ENCODE measurements at places on chromosomes 11 and 22. TPM values are rescaled to one million over a fixed set of nuclear protein-coding genes. Genes with fewer than 3 reads are reported as not detected.

- no peak overlapping the region for H3K4me3 ChIP-seq
- no peak overlapping the region for H3K27ac ChIP-seq
- peaks cover 12% of the 10 kb centered on the region for H3K4me1 ChIP-seq
- no peak for DNase-seq
- H3K36me3 ChIP-seq = no peaks in the 10 kb centered on the region
- peaks cover 7% of the 10 kb centered on the region for H3K27me3 ChIP-seq
These were observed 44.9 kb downstream of the SHISAL1 start for GRCh38 chr22:44267856-44268255.

- H3K27ac ChIP-seq = no peak overlapping the region
- peaks cover 3% of the 10 kb centered on the region for H3K4me1 ChIP-seq
- H3K4me3 ChIP-seq = no peak overlapping the region
- DNase-seq = no peak
- H3K27me3 ChIP-seq = no peaks in the 10 kb centered on the region
- H3K36me3 ChIP-seq = peaks cover 74% of the 10 kb centered on the region
These were observed 31.4 kb upstream of the ANKK1 start for GRCh38 chr11:113356203-113356602.

- H3K27ac ChIP-seq = no peak overlapping the region
- no peak for DNase-seq
- peaks cover 18% of the 10 kb centered on the region for H3K27me3 ChIP-seq
- peaks cover 13% of the 10 kb centered on the region for H3K4me1 ChIP-seq
These were observed 1.8 kb upstream of the TTLL8 start for GRCh38 chr22:50059881-50060262.

GRCh38 chr11:34510218-34510617 lies 3.4 kb downstream of the ELF5 start:
- no peaks in the 10 kb centered on the region for H3K36me3 ChIP-seq
- no peak overlapping the region for H3K27ac ChIP-seq
- H3K27me3 ChIP-seq = no peaks in the 10 kb centered on the region
- no peak for DNase-seq
- peaks cover 41% of the 10 kb centered on the region for H3K4me1 ChIP-seq

- H3K4me3 ChIP-seq = peak overlapping the region; percentile 89
- peaks cover 4% of the 10 kb centered on the region for H3K27me3 ChIP-seq
- peak overlapping the region; percentile 90 for H3K27ac ChIP-seq
- DNase-seq = no peak
These were observed 728 bp upstream of the POGLUT3 start for GRCh38 chr11:108498816-108499408.

GRCh38 chr11:44403587-44404273 lies 93.8 kb upstream of the ALX4 start:
- no peaks in the 10 kb centered on the region for H3K36me3 ChIP-seq
- H3K4me3 ChIP-seq = no peak overlapping the region
- no peak for DNase-seq
- H3K4me1 ChIP-seq = peaks cover 18% of the 10 kb centered on the region
- no peak overlapping the region for H3K27ac ChIP-seq
- peaks cover 12% of the 10 kb centered on the region for H3K27me3 ChIP-seq

DNA sequence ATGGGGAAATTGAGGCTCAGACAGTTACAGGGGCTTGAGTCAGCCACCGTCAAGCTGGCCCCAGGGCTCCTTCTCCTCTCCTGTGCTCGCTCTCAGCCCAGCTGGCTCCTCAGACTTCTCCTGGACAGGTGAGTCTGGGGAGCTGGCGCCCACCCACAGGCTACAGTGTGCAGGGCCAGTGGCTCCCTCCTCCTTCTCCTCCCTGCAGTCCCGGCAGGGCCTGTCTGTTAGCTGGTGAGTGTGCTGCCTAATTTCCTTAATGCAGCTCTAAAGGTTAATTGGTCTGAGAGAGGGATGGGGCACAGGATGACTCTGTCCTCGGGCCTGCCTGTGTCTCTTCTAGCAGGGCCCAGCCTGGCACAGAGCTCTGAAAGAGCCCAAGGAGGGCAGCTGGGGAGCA lies 31.7 kb downstream of the LMO1 start:
- no peaks in the 10 kb centered on the region for H3K36me3 ChIP-seq
- peaks cover 3% of the 10 kb centered on the region for H3K27me3 ChIP-seq
- no peak for DNase-seq
- no peak overlapping the region for H3K4me3 ChIP-seq

DNA sequence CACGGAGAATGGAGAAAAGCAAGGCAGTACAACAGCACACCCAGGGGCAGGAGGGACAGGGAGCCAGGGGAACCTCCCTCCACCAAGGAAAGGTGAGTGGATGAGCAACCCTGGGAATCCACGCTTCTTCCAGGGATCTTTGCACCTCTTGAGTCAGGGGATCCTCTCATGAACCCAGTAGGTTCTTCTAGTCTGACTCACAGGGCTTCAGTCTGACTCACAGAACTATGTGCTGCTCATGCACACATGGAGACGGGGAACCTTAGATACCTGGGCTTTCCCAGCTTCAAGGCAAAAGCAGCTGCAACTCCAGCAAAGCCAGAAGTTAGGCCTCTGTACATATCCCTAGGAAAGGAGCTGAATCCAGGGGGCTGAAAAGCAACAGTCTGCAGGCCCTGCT lies 1021.4 kb upstream of the TENM4 start:
- H3K27me3 ChIP-seq = no peaks in the 10 kb centered on the region
- no peak for DNase-seq
- no peak overlapping the region for H3K27ac ChIP-seq
- no peaks in the 10 kb centered on the region for H3K36me3 ChIP-seq
- no peaks in the 10 kb centered on the region for H3K4me1 ChIP-seq

- H3K27ac ChIP-seq = no peak overlapping the region
- H3K4me3 ChIP-seq = no peak overlapping the region
- H3K4me1 ChIP-seq = peaks cover 1% of the 10 kb centered on the region
- H3K36me3 ChIP-seq = peaks cover 32% of the 10 kb centered on the region
- H3K27me3 ChIP-seq = no peaks in the 10 kb centered on the region
These were observed 94.8 kb downstream of the PICALM start for GRCh38 chr11:85974122-85974521.

DNA sequence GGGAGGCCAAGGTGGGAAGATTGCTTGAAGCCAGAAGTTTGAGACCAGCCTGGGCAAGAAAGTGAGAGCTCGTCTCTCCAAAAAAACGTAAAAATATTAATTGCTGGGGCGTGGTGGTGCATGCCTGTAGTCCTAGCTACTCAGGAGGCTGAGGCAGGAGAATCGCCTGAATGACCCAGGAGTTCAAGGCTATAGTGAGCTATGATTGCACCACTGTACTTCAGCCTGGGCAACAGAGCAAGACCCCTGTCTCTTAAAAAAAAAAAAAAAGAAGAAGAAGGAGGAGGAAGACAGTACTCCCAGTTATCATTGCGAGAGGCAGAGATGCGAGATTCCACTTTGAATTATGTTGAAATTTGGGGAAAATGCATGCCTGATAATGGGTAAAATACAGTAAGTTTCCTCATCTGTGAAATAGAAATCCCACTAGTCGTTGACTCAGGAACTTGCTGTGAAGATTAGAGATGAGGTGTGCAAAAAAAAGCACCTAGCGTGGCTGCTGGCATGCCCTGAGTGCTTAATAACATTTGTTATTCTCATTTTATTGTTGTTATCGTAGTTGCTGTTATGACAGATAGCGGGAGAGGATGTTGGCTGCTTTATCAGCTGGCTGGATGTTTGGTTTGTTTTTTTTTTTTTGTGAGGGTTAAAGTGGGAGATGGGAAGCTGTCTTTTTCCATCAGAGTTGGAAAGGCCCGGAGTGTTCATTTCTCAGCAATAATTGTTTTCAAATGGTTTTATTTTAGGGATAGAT lies 33.4 kb downstream of the BCR start:
- H3K4me3 ChIP-seq = no peak overlapping the region
- no peak for DNase-seq
- peaks cover 47% of the 10 kb centered on the region for H3K4me1 ChIP-seq

GRCh38 chr11:122101625-122102291 lies 14.3 kb downstream of the BLID start:
- H3K4me1 ChIP-seq = peaks cover 8% of the 10 kb centered on the region
- H3K36me3 ChIP-seq = peaks cover 7% of the 10 kb centered on the region
- peak; percentile 72 for DNase-seq
- H3K27me3 ChIP-seq = peaks cover 20% of the 10 kb centered on the region
- no peak overlapping the region for H3K27ac ChIP-seq

The KCNK7 gene
- total RNA-seq = 1.1 TPM

DNA sequence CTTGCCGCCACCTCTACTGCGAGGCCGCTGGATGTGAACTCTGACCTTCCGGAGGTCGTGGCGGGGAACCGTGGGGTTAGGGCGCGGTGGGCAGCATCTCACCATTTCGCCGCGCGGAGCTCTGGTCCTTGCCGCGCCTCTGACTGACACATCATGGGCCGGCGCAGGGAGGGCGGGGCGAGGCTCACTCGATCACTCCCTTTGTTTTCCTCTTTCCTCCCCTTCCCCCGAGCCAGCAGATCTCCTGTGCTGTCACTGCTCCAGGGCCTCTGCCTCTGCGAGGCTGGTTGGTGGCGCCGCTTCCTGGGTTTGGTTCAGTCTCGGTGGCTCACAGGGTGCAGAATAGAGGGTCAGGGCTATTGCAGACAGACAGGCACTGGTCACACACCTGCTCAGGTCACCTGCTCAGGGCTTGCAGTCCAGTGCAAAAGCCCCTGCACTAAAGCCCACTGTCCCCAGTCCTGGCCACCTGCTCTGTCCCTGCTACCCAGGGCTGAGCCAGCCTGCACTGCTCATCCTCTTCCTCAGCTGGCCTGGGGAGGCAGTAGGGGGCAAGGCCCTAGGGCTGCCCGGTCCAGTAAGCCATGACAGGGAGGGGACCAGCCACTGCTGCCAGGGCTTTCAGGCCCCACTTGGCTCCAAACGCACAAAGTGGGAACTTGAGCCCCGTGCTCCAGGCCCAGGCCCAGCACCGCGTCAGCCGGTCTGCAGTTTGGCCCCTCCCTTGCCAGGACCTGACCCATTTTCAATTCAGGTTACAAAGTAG lies 36.2 kb downstream of the PISD start:
- no peak for DNase-seq
- H3K27ac ChIP-seq = no peak overlapping the region
- no peaks in the 10 kb centered on the region for H3K27me3 ChIP-seq
- peak overlapping the region; percentile 44 for H3K4me3 ChIP-seq
- no peaks in the 10 kb centered on the region for H3K36me3 ChIP-seq

DNA sequence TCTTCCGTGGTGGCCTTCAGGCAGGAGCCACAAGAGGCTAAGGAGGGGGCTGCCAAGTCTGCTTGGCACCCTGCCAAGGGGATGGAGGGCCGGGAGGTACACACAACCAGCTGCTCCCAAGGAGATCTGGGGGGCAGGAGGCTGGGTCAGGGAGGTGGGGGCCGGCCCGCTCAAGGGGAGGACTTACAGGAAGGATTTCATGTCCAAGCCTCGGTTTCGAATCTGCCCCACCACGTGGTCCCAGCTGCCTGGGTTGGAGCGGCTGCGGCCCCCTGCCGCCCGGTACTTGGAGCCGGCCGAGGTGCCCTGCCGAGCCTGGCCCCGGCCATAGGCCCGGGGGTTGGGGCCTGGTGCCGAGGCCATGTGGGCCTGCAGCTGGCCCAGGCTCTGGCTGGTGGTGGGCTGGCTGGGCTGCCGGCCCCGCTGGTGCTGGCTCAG lies 33.5 kb downstream of the LRRC10B start:
- H3K36me3 ChIP-seq = peaks cover 3% of the 10 kb centered on the region
- no peak overlapping the region for H3K4me3 ChIP-seq
- H3K4me1 ChIP-seq = peaks cover 41% of the 10 kb centered on the region
- H3K27me3 ChIP-seq = no peaks in the 10 kb centered on the region
- H3K27ac ChIP-seq = no peak overlapping the region

GRCh38 chr22:45602824-45603595 lies 68.6 kb upstream of the ATXN10 start:
- DNase-seq = no peak
- peaks cover 11% of the 10 kb centered on the region for H3K4me1 ChIP-seq
- peaks cover 4% of the 10 kb centered on the region for H3K36me3 ChIP-seq
- no peaks in the 10 kb centered on the region for H3K27me3 ChIP-seq

- H3K27me3 ChIP-seq = peaks cover 100% of the 10 kb centered on the region
- peak overlapping the region; percentile 81 for H3K4me3 ChIP-seq
- DNase-seq = no peak
- H3K36me3 ChIP-seq = peaks cover 3% of the 10 kb centered on the region
These were observed 8.3 kb downstream of the WT1 start for GRCh38 chr11:32426819-32427615.

DNA sequence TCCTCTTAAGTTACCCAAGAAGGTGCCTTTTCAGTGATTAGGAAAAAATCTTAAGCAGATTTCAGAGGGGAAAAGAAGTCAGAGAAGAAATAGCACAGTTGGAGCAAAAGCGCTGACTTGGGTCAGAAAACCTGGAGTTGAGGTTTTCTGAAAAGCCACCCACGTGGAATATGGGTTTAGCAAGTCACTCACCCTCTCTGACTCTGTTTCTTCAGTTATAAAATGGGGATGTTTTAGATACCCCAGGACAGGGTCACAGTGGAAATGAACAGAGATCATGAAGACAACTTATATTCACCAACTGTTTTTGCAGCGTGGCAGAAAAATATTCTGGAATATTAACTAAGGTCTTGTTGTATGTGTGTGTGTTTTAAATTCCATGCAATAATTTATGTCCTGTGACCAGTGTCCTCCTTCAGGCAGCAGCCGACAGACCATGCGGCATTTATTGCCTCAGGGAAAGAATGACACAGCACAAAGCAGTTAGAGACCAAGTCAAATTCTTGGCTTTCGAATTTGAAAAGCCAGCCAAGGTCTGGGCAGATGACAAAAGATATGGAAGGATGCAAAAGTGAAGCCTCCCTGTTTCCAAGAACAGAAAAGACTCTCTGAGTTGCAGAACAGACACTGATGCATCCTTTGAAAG lies 119.9 kb downstream of the MIAT start:
- H3K36me3 ChIP-seq = peaks cover 13% of the 10 kb centered on the region
- no peak for DNase-seq
- peaks cover 26% of the 10 kb centered on the region for H3K4me1 ChIP-seq
- H3K27ac ChIP-seq = no peak overlapping the region
- no peak overlapping the region for H3K4me3 ChIP-seq

GRCh38 chr11:5992604-5993251 lies 5.9 kb upstream of the OR52L1 start:
- H3K4me1 ChIP-seq = no peaks in the 10 kb centered on the region
- peaks cover 18% of the 10 kb centered on the region for H3K27me3 ChIP-seq
- no peak overlapping the region for H3K4me3 ChIP-seq

DNA sequence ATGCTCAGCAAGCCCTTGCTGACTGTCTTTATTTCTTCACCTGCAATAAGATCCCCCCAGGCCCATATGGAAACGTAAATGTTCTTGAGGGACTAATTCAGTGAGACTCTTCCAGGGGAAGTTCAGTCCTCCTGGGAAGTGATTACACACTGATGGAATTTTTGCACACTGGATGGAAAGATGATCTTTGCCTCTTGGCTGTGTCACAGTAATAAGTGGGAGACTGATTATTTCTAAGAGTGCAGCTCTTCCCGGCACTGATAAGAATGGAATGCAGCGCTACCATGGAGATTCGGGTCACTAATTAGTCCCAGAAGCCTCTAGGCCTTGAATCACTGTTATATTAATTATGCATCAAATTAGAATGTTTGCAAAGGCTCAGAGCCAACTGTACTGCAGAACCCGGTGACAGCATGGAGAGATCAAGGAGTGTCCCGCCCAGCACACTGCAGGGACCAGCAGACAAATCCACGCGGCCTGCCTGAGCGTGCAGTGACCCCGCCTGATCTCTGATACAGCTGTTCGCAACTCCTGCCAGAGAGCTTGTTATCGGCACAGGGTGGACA lies 178.3 kb downstream of the SNX19 start:
- no peaks in the 10 kb centered on the region for H3K27me3 ChIP-seq
- H3K36me3 ChIP-seq = no peaks in the 10 kb centered on the region
- H3K4me3 ChIP-seq = peak overlapping the region; percentile 45

GRCh38 chr11:128297091-128297651 lies 290.2 kb downstream of the ETS1 start:
- H3K4me3 ChIP-seq = no peak overlapping the region
- no peaks in the 10 kb centered on the region for H3K36me3 ChIP-seq
- no peak for DNase-seq
- peaks cover 5% of the 10 kb centered on the region for H3K27me3 ChIP-seq
- peaks cover 59% of the 10 kb centered on the region for H3K4me1 ChIP-seq
- H3K27ac ChIP-seq = no peak overlapping the region

The GTSE1 gene
- total RNA-seq = 12.3 TPM

Data from type B pancreatic cell (in vitro differentiated cells).